Fibroblast of skin of left biceps (primary cell): ENCODE measurements at places on chromosomes 1 and 21.

DNA sequence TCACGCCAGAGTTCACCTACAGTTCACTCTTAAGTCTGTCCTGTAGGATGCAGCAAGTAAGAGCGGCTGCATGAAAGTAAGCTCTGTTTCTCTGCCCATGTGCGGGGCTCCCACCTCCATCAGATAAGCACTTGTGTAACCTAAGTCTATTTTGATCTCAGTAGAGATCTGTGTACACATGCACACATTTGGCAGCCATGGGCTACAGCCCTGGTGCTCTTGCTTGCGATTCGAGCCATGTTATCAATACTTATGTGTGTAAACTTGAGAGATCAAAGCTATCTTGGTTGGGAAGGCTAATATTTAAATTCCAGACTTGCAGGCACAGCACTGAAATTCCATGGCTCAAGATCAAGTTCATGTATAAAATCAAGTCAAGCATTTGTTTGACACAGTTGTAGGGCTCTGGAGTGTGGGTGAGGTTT is 244.7 kb upstream of the FGGY start:
- DNase-seq: no peak

- no peak for DNase-seq
Observed at GRCh38 chr1:162212713-162213112, 143.2 kb downstream of the NOS1AP start.

- DNase-seq: no peak
Observed at GRCh38 chr1:53075761-53076163, 13.7 kb downstream of the PODN start.

DNA sequence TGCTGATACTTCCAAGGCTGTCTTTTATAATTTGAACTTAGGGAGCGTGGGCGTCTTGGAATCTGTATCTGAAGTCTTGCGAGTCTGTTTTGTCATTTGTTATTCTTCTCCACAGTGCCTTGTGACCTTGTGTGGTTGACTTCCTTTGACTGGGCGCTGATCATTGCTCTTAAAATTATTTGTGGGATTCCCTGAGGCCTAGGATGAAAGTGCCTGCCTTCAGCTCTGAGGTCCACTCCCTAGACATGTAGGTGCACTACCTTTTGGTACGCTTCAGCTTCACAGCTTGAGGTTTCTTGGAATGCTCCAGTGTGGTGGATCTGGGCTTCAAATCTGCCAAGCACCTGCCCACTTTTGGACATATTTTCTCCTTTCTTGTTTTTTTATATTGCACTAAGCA is 50.2 kb upstream of the IGSF5 start:
- DNase-seq: no peak

- no peak for DNase-seq
Observed at GRCh38 chr1:224182057-224182865, 779 bp upstream of the DEGS1 start.

GRCh38 chr1:204448344-204448964 is 36.8 kb upstream of the PPP1R15B start:
- DNase-seq: no peak

DNA sequence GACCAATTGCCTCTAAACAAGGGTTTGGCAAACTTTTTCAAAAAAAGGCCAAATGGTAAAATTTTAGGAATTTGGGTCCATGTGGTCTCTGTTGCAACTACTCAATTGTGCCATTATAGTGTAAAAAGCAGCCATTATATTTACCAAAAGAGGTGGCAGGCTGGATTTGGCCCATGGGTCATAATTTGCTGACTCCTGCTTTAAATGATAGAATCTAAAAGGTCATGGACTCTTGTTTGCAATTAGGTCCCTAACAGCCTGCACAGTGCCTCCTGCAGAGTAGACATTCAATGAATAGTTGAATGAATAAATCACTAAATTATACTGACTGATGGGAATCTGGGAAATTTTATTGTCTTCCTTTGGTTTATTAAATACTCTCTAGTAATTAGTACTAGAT is 6.2 kb downstream of the BECN2 start:
- no peak for DNase-seq

DNA sequence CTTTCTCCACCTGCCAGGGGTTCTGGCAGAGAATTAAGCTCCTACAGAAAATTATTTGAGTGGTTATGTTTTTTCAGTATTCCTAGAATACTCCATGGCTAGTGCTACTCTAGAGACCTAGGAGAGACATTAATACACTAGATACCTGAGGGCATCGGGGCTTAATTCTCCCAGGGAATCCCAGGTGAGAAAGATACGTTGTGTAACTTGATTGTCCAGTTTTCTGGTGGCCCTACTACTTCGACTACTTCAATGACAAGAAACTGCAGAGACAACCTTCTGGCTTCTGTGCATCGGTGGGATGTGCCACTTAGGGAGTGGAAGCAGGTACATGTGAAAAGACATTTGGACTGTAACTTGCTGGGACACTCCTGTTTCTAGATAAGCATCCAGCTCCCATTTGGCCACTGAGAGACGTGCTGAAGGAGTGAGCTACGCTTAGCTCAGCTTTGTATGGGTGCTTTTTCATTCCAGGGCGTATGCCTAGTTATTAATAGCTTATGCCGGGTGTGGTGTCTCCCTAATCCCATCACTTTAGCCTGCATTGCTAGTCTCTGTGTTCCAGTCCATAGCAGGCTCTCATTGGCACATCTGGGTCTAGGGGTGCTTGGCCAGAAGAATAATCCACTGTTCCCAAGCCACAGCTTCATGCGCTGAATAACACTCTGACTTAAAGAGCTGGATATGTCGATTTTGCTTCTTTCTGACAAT is 300.7 kb downstream of the SIPA1L2 start:
- DNase-seq: no peak

DNA sequence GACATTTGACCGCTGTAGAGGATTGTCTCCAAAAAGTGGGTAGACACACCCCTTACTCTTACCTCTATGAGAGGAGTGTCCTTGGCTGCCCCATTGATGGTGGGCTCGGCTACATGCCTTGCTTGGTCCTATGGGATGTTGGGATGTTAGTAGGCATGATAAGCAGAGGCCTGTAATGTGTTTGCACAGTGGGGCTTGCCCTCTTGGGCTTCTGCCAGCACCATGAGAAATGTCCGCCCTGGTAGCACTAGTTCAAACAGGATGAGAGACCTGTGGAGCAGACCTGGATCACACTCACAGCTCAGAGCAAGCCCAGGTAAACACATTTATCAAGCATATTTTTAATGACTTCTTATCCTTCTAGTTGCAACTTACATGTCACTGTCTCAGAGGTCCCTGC is 54.2 kb downstream of the SH3GLB1 start:
- DNase-seq: no peak

GRCh38 chr1:181127898-181128453 is 39.5 kb downstream of the IER5 start:
- no peak for DNase-seq

- DNase-seq: no peak
Observed at GRCh38 chr1:224498574-224499170, 64.1 kb upstream of the WDR26 start.

- DNase-seq: no peak
Observed at GRCh38 chr1:94855307-94855700, 35.1 kb downstream of the SLC44A3 start.

DNA sequence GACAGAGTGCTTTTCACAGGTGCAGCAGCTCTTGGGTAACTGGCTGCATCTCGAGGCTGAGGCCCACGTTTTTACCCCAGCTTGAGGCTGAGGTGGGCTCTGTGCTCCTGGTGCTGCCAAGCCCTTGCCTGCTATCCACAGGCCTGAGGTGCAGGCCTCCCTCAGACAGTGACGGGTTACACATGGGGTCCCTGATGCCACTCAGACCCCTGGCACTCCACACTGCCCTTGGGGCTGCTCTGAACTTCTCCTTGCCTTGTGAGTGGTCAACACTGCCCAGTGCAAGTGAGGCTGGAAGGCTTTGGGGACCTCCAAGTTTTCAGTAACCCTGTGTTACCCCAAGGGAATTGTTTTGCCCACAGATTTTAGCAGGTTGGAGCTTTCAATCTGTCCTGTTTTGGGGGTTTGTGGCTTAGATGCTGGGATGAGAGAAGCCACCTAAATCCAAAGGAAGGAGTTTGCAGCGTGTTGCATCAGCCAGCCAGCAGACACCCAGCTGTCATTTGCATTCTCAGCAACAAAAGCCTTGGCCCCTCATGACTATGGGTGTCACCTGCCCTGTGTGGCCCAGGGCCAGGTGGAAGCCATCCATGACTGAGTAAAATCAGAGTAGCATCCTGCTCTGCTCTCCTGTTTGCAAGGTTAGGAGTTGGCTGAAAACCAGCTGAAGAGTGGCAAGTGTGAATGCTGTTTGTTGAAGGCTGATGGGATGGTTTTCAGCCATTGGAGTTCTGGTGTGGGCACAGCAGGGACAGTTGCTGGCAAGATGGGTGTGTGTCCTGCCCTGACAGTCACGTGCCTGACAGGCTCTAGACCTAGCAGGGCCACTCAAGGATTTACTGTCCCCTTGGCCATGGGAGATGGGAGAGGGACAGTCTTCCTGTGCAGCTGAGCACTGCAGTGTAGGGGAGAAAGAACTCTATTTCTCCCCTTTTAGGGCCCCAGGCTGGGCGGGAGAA is 3.2 kb downstream of the RNF187 start:
- DNase-seq: no peak
